ENCODE measurements at places on chromosomes 5 and 9.

GRCh38 chr9:97411440-97411788, 482 bp upstream of the TDRD7 start:
- DNase-seq: no peak

- DNase-seq: no peak
Measured at GRCh38 chr5:73957397-73958001, 331.5 kb downstream of the ARHGEF28 start.

GRCh38 chr5:152092580-152092979, 167.9 kb upstream of the GLRA1 start:
- DNase-seq: no peak

DNA sequence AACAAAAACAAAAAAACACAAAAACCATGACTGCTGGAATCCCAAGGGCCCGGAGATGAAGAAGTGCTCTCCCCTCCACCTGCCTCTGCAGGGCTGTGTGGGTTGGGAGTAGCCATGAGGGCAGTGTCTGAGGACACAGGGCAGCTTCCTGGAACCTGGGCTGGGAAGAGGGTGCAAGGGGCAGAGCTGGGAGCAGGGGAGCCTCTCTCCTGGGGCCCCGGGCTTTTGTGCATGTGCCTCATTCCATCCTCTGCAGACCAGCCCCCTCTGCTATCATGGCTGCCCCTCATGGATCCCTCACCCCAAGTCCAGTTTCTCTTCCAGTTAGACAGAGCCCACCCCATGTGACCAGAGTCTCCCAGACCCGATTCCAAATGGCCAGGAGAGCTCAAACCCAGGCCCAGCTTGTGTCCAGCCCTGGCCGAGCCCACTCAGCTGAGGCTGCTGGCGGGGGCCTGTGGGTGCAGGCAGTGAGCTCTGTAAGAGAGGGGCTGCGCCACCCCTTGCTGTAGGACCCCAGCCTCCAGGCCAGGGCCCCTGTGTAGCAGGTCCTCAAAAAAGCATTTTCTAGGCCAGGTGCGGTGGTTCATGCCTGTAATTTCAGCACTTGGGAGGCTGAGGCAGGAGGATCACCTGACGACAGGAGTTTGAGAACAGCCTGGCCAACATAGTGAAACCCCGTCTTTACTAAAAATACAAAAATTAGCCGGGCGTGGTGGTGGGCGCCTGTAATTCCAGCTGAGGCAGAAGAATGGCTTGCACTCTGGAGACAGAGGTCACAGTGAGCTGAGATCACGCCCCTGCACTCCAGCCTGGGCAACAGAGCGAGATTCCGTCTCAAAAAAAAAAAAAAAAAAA, 44.5 kb downstream of the PLPP7 start:
- no peak for DNase-seq

DNA sequence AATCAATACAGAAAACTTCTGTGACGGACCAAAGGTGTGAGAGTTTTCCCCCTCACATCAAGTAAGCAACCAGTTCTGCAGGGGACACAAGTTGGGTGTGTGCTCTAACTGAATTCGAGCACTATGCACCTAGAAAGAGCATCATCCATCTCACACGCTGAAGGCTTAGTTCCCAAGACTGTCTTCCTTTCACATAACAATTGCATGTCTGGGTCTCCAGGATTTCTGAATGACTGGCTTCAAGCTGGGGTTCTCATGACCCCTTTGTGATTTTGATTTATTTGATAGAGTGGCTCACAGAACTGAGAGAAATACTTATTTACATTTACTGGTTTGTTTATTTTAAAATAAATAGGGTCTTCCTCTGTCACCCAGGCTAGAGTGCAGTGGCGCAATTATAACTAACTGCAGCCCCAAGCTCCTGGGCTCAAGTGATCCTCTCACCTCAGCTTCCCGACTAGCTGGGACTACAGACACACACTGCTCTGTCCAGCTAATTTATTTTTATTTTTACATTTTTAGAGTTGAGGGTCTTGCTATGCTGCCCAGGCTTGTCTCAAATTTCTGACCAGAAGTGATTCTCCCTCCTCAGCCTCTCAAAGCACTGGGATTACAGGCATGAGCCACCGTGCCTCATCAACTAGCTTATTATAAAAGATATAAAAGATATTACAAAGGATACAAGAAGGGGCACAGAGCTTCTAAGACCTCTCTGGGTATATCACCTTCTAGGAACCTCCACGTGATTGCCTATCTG, 316.7 kb upstream of the CDH12 start:
- no peak for DNase-seq

GRCh38 chr5:123617561-123617960, 105.6 kb downstream of the CSNK1G3 start:
- no peak for DNase-seq

DNA sequence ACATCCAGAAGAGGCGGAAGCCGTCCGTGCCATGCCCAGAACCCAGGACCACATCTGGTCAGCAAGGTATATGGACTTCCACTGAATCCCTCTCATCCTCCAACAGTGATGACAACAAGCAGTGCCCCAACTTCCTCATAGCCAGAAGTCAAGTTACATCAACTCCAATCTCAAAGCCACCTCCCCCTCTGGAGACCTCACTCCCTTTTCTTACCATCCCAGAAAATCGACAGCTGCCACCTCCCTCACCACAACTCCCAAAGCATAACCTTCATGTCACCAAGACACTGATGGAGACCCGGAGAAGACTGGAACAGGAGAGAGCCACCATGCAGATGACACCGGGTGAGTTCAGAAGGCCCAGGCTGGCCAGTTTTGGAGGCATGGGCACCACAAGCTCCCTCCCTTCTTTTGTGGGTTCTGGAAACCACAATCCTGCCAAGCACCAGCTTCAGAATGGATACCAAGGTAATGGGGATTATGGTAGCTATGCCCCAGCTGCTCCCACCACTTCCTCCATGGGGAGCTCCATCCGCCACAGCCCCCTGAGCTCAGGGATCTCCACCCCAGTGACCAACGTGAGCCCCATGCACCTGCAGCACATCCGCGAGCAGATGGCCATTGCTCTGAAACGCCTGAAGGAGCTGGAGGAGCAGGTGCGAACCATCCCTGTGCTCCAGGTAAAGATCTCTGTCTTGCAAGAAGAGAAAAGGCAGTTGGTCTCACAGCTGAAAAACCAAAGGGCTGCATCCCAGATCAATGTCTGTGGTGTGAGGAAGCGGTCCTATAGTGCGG, 130.3 kb upstream of the DMRT1 start:
- no peak for DNase-seq

GRCh38 chr9:136316896-136317676, 10.3 kb upstream of the GPSM1 start:
- no peak for DNase-seq

GRCh38 chr5:176621661-176622079, 8.7 kb downstream of the SNCB start:
- peak; percentile 76 for DNase-seq

DNA sequence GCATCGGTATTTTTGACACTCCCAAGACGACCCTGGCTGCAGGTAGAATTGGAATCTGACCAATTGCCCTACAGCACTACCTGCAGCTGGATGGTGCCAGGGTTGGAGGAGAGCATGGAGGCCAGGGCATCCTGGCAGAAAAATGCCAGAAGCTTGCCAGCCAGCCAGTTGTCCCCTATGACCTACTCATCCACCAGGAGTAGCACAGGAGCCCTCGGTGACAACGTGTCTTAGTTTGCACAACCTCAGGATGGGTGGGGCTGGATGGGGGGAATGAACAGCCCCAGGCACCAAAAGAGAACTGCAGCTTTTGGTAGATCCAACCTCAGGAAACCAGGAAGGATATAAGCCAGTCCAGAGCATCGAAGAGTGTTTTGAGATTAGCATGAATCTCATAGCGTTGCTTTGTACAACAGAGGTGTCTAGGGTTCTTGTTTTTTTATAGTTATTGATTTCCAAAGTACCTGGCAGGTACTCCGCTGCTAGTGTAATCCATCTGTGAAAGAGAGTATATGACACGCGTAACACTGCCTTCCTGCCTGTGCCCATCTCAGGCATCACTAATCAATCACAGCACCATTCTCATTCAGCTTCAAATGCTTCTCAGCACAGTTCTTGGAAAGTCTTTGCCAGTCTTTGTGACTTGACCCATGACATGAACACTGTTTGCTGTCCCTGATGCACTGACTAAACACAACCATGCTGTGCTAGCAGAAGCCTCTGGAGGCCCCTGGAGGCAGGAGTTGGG, 36.7 kb upstream of the ASS1 start:
- no peak for DNase-seq

- DNase-seq: peak; percentile 34
Measured at GRCh38 chr9:110443146-110443865, 105.6 kb upstream of the TXNDC8 start.

DNA sequence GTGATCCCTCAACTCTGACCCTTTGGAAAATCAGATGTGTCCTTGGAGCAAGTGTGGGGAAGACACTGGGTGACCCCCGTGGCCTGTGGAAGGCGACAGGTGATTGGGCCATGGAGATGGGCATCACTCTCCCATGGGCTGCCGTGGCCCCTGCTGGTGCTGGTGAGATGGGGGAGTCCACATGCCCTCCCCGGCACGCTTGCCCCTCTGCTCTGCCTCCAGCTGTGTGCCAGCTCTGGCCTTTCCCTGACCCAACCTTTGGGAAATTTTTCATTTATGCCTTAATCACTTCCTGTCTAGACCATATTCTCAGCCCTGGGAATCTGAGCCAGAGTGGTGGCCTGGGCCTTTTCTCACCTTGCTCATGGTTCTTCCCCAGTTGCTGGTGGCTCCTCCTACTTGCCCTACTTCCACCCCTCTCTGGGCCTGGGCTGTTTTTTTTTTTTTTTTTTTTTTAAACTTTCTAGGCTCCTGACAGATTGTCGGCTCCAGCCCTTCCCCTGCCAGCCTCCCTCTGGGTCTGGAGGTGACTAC, 56.6 kb downstream of the RGS3 start:
- DNase-seq: no peak

- DNase-seq: no peak
Measured at GRCh38 chr9:98642661-98643312, 65.9 kb downstream of the GABBR2 start.

- no peak for DNase-seq
Measured at GRCh38 chr5:151935135-151935695, 10.6 kb upstream of the GLRA1 start.

- no peak for DNase-seq
Measured at GRCh38 chr5:99315413-99316183, 386.8 kb upstream of the CHD1 start.

DNA sequence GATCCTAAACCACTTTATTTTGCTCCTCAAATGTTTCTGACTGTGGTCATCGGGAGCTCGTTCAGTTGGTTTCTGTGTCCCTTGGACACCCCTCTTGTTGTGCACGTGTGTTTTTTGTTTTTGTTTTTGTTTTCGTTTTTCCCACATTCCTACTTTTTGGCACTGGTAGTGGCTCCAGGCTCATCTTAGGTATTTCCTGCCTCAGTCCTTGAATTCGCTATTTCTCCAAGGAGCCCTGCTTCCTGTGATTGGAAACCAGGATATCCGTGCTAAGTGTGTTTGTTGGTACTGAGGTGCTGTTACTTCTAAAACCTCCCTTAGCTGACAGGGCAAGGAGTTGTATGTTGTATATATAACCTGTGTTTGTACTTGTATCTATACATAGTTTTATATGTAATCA, 5.9 kb downstream of the HMCN2 start:
- no peak for DNase-seq

DNA sequence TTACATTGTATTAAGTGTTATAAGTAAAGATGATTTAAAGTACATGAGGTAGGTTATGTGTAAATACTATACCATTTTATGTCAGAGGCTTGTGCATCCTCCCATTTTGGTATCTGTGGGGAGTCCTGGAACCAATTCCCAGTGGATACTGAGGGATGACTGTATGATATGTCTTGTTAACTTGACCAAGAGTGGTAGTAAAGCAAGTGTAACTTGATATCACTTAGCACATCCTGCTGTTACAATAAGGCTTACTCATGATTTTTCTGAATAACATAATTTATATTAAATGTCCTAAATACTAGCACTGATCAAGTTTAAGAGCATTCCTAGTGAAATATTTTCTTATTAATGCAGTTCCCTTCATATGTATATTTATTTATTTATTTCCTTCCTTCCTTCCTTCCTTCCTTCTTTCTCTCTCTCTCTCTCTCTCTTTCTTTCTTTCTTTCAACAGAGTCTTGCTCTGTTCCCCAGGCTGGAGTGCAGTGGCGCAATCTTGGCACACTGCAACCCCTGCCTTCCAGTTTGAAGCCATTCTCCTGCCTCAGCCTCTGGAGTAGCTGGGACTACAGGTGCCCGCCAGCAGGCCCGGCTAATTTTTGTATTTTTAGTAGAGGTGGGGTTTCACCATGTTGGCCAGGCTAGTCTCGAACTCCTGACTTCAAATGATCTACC, 7.5 kb downstream of the NDFIP1 start:
- no peak for DNase-seq

GRCh38 chr9:14210428-14210827, 103.5 kb downstream of the NFIB start:
- no peak for DNase-seq

DNA sequence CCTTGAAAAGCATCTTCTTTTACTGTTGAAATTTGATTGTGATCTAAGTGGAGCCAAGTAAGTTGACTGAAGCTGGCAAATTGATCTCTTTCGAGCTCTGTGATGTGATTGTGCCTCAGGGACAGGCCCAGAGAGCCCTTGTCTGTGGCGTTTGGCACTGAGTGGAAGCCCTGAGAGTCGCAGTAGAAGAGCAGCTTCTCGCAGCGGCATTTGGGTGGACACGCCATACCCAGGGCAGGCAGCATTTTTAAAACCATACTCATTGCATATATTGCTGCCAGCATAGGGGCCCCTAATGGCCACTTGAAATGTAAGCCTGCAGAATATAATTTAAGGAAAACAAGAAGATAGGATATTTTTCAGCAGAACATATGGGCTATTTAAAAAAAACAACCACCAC, 894 bp downstream of the LRRTM2 start:
- DNase-seq: peak; percentile 78

GRCh38 chr5:1127959-1128785, 16.3 kb upstream of the SLC12A7 start:
- DNase-seq: no peak

GRCh38 chr9:135474915-135475314, 4.7 kb upstream of the PPP1R26 start:
- peak; percentile 52 for DNase-seq

DNA sequence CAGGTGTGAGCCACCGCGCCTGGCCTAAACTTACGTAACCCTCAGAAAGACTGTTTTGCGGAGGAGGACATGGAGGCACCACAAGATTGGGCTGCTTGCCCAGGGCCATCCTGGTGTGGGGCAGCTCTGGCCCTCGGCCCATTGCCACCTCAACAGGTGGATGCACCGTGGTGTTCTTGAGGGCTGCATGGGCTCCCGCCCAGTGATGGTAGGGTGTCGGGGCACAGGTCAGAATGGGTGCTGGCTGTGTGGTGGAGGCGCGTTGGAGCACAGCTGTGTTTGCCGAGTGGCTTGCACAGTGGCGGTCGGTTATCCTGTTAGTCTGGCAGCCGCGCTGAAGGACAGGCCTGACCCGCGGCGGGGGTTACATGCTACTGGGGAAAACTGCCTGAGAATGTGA, 196.9 kb downstream of the CACNA1B start:
- DNase-seq: no peak
